Stimulated activated CD8-positive, alpha-beta memory T cell treated with anti-CD3 and anti-CD28 coated beads, Interleukin-7, amount 100 ng/mL, for 1 hour (primary cell): ENCODE measurements at places on chromosomes 3 and 15.
A peak's percentile ranks its signal among the peaks of the same experiment; 100 is the strongest.

DNA sequence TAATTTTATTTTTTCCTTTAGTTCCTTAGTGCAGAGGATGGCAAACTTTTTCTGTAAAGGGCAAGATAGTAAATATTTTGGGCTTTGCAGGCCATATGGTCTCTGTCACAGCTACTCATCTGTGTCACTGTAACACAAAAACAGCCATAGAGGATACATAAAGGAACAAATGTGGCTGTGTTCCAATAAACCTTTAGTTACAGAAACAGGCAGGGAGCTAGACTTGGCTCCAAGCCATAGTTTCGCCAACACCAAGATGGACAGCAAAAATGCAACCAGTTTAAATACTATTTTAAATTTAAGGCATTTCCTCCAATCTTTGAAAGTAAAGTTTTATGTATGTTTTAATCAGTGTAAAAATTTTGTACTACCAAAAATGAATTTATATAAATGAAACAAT lies 753.4 kb downstream of the FHIT start:
- no peak for DNase-seq

- no peak for DNase-seq
Observed at GRCh38 chr3:47410801-47411646, 30.2 kb downstream of the PTPN23 start.

DNA sequence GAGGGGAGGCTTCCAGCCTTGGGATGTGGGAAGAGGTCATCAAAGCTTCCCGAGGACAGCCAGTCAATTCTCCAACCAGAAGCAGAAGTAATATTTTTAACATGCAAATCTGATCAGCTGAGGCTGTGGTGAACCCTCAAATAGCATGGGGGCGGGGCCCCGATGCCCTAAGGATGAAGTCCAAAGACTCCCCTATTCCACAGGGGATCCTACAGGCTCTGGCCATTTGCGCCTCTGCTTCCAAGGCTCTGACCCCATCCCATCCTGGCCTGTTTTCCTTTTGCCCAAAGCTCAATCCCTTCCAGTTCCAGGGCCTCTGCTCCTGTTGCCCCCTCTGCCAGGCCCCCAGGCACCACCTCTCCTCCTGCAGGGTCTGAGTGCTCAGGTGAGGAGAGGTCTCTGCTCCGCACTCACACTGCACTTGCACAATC lies 6.7 kb upstream of the CSK start:
- no peak for DNase-seq

DNA sequence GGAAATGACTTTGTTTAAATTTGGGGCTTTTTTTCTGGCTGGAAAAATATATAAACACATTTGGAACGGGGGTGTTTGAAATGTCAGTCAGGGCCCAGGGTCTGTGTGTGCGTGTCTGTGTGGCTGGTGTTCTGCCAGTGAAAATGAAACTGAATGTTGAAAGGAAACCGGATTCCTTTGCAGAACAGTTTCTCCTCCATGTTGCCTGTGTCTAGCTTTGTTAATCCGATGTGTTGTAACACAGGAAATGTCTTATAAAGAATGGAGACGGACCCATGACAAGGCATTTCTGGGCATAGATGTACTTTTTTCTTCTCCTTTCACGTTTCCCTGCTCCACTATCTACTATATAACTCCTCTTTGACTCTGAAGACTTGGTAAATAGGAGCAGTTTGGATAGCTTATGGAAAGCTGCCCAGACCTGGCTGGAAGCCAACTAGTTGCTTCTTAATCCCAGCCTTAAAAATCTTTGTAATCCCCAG lies 2.8 kb downstream of the SQOR start:
- no peak for DNase-seq

- DNase-seq = no peak
Observed at GRCh38 chr3:63386568-63386967, 108.5 kb downstream of the SYNPR start.

GRCh38 chr15:93049914-93050578 lies 39.0 kb downstream of the RGMA start:
- no peak for DNase-seq

DNA sequence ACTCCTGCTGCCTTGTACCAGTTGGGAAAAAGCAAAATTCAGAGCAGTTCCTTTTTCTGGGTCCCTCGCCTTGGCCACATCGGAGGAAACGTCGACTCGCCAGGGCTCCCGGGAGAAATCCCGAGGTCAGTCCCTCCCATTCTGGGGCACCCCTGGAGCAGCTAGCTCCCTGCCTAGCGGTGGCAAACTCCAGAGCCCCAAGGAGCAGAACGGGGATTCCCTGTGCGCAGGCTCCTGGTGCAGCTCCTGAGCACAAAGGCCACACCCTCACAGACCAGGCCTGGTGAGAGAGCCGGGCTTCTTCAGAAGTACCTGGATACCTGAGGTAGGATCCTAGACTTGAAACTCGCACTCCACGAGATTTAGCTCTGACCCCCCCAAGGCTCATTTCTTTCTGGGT lies 2.6 kb downstream of the LRRC3B start:
- DNase-seq = no peak

DNA sequence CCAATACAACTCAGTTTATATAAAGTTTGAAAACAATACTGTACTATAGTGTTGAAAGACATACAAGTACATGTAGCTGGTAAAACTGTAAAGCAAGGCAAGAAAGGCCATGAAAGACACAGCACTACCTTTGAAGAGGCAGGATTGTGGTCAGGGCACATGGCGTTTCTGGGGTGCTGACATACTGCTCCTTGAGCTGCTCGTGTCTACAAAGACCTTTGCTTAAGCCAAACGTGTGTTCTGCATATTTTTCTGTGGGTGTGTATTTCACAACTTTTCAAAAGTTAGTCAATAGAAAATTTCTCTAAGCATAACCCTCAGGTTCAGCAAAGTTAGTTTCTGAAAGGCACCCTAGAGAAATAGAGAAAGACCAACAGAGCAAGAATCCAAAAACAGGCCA lies 14.1 kb upstream of the TOPAZ1 start:
- no peak for DNase-seq

GRCh38 chr15:55389264-55389607 lies 18.9 kb downstream of the CCPG1 start:
- DNase-seq = no peak

DNA sequence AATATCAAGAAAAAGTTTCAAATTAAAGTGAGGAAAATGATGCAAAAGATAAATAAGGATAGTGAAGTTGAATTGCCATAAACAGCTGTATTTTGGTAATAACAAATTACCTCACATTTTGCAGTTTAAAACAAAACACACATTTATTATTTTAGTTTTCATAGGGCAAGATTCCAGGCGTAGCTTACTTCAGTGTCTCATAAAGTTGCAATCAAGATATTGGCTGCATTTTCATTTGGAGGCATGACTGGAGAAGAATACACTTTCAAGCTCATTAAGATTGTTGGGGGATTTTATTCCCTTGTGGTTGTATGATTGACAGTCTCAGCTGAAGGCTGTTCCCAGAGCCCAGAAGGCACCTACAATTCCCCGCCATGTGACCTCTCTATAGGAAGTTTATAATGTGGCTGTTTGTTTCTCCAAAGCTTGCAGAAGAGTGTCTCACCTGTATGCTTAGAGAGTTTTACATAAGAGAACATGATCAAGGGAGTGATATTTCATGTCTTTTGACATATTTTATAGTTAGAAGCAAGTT lies 151.4 kb downstream of the OTOL1 start:
- no peak for DNase-seq

- DNase-seq = no peak
Observed at GRCh38 chr15:98439523-98439942, 208.8 kb upstream of the IGF1R start.

GRCh38 chr3:155643581-155644165 lies 101.2 kb downstream of the PLCH1 start:
- DNase-seq = no peak

GRCh38 chr3:141552440-141552991 lies 65.7 kb downstream of the RASA2 start:
- DNase-seq = no peak

- no peak for DNase-seq
Observed at GRCh38 chr3:68706096-68706495, 226.3 kb downstream of the TAFA4 start.

- no peak for DNase-seq
Observed at GRCh38 chr3:10417847-10418246, 87.5 kb downstream of the ATP2B2 start.

- no peak for DNase-seq
Observed at GRCh38 chr3:166388321-166388720, 551.1 kb upstream of the BCHE start.

- DNase-seq = no peak
Observed at GRCh38 chr3:42519568-42519962, 17.1 kb downstream of the VIPR1 start.

GRCh38 chr15:24676431-24676830 lies 856 bp downstream of the NPAP1 start:
- no peak for DNase-seq

GRCh38 chr3:45083023-45083422 lies 56.9 kb downstream of the CLEC3B start:
- DNase-seq = no peak

GRCh38 chr3:51670053-51670822 lies 814 bp upstream of the TEX264 start:
- DNase-seq = no peak

DNA sequence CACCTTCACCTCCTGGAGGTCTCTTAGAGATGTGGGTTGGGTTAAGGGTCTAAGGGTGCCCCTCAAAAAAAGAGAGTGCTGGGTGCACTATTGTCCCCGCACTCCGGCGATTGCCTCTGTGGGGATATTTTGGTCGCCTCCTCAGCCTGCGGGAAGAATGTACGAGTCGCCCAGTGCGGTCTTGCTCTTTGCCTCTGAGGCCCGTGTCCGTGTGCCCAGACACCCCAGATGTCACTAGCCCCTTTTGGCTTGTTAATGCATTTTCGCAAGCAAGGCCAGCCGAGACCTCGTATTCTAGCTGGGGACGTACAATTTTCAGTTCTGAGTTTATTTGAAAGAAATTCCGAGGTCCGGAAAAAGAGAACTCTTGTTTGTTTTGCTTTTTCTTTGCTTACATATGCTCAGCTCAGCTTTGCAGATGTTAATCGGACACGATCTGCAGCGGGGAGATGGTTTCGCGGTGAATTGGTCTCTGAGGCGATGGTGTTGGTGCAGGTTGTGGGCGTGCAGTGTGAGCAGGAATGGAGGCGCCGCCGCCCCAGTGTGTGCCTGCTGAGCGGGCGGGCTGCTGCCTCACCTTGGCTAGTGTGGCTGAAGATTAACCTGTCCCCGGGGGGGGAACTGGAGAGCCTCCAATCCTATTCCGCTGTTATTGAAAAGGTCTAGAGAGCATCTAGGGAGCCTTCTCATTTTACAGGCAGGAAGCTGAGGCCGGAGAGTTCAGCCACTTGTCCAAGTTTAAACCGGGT lies 1.4 kb downstream of the ST6GAL1 start:
- peak; percentile 30 for DNase-seq

DNA sequence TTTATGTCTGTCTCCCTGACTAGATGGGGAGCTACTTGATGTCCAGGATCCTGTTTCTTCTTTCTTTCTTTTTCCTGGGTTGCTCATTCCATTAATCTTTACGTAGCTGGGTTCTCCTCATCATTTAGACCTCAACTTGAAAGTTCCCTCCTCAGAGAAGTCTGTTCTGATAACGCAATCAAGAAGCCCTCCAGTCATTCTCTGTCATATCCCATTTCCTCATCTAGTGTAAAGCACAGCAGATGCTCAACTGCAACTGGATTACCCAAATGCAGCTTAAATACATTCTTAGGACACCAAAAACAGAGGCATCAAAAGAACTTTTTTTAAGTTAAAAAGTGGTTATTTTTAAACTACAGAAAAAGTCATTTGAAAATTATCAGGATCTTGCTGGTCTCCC lies 51.7 kb upstream of the ST3GAL6 start:
- no peak for DNase-seq

- DNase-seq = no peak
Observed at GRCh38 chr3:173920386-173920785, 522.8 kb downstream of the NLGN1 start.

DNA sequence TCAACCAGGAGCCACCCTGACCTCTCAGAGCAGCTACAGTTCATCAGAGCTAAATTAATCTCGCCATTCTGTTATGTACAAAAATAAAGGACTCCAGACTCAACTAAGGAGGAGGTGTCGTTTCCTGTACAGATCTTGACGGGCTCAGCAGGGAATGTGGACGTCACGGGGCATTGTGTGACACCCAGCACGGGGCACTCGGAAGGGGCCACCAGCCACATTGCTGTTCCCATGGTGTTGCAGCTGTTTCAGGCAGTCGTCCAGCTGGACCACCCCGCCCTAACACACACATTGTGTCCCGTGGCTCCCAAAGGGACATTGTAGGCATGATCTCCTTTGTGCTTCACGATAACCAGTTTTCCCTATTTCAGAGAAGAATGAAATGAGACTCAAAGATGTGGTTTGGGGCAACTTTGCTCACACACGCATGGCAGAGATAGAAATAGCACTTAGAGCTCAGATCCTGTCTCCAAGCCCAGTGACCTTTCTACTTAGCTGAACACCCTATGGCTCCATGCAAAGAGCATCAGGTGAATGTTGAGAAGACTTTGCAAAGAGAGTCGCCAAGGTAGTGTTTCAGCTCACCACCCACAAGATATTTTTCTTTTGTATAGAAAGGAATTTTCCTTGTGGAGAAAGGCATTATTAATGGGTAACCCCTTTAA lies 5.5 kb downstream of the SSUH2 start:
- no peak for DNase-seq

GRCh38 chr3:49166752-49167556 lies 823 bp upstream of the CCDC71 start:
- DNase-seq = no peak

DNA sequence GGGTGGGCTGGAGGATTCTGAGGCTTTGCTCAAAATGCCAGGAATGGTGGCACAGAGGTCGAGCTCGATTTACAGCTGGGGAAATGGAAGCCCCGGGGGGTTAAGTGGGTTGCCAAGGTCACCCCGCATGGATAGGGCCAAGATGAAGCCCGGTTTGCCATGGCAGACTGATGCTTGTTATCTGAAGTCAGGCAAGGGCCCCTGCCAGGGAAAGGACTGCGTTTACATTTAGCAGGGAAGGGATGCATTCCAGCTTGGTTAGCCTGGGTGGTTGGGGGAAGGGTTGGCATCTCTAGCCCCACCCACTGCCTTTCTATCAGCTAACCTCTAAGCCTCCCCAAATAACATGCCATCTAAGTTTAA lies 79.0 kb downstream of the RPLP1 start:
- no peak for DNase-seq

GRCh38 chr3:44968447-44968858 lies 7.5 kb downstream of the ZDHHC3 start:
- DNase-seq = no peak

DNA sequence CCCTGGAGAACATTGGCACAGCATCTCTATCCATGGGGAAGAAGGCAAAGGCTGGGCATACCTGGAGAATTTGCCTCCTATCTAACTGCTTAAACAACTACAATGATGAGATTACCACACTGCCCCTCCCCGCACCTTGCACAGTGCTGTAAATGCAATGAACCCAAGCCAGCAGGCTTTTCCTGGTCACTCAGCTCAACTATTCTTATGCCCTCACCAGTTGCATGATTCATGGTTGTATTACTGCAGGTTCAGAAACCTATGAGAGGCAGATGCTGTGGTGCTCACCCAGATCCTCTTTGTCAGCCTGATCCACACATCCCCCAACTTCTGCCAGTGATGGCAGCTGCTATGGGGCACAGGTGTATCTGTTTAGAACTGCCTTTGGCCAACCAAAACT lies 77.7 kb upstream of the STAC start:
- DNase-seq = no peak
